Erythroblast (primary cell): ENCODE measurements at places on chromosomes 2 and 18.

GRCh38 chr2:238911376-238912227 is 63.7 kb downstream of the TWIST2 start:
- no peak for DNase-seq

DNA sequence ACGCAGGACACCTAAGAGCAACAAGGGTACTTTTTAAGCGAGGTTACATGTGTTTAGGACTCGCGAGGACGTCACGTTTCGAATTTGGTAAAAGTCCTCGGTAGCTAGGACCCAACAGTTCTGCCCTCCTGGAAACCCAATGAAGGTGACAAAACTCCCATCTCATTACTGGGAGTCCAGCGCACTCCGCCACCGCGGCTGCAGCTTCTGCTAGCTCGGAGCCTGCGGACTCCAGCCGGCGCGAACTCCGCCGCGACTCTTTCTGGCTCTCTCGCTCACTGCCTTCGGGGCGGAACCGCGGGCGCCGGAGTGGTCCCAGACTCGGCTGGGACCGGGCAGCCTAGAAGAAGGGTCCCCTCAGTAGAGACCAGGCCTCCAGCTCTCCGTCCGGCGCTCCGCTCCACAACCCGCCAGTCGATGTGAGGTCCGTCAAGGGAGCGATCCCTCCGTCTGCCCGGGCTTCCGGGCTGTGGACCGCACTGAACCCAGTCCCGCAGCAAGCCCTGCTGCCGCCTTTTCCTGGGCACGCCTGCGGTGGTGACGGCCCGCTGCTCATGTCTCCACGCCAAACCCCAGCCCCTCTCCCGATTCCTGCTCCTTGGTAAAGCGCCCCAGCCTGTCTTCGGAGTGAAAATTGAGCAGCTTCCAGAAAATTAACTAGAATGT is 3.0 kb upstream of the OSR1 start:
- no peak for DNase-seq

- DNase-seq, result no peak
These were observed 165.3 kb downstream of the TNS1 start for GRCh38 chr2:217837530-217837929.

DNA sequence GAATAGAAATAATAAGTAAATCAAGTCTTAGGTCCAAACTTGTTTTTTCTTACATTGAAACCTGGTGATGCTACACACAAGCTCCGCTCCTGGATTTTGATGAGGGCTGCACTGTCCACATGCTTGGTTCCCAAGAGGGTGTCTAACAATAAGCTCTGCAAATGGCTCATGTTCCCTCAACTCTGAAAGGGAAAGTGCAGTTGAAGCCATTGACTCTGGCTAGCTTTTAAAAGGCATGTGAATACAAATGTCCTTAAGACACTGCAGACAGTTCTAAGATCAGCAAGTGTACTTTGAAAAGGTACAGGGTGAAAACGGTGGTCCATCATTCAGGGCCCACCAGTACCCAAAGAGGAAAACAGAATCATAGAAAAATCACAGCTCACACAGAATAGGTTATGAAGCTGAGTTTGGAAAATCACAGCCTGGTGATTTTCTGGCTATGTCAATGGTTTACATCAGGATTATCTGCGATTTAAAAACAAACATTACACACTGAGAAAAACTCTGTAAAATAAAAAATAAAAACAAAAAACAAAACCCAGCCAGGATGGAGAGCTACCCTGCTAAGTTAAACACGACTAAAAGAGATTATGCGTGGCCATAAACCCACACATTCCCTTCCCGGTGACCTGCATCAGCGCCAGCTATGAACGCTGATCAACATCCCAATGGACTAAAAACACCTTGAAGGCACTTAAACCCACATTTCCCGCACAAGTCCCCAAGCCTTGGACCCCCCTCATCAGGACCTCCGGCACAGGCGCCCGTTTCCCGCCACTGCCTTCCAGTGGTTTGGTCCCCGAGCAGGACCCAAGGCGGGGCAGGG is 554 bp downstream of the PFN4 start:
- no peak for DNase-seq

GRCh38 chr2:150978053-150978452 is 283.6 kb downstream of the RBM43 start:
- DNase-seq, result no peak
